ENCODE measurements at places on chromosomes 1 and 21.

DNA sequence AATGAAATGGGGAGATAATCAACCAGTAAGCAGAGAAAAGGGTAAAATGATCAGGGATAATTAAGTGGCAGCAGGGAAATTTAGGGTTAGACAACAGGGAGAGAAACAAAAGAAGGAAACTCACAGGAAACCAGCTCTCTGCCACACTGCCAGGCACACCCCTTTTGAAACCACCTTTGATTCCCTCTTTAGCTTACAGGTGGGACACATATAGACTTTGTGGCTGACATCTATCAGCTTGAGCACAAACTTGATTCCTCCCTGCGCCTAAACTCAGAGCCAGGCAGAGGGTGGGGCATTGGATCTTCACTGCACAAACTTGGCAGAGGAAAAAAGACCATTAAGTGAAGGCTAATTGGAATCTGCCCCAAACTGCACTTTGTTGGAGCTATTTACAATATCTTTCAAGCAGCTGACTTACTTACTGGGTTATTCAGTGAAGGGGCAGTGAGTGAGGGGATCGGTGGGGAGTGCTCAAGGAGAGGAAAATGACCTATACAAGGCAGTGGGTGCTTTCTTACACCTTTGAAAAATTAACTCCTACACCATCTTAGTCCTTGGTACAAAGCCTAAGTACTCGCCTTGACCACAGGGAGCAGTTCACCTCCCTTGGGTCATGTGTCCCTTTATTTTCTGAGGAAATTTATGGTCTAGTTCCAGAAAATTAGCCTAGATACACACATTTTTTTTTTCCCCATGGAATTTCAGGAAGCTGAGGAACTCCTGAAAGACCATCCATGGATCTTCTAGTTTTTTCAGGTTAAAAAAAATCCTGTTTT is 60.2 kb downstream of the PBX1 start:
- no peak for DNase-seq

DNA sequence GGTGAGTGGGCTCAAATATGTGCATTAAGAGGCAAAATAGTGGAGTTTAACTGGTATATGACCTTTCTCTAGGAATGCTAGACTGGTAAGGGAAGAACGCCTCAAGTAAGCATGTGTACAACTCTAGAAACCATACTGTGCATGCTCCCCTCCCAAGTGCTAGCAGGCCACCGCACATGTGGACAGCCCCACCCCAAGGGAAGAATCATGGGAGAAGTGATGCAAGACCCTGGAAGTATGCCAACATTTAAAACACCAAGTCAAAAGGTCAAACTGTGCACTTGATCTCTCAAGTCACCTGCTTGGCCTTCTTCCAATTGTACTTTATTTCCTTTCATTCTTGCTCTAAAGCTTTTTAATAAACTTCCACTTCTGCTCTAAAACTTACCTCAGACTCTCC is 120.4 kb downstream of the WDR3 start:
- DNase-seq, result no peak

DNA sequence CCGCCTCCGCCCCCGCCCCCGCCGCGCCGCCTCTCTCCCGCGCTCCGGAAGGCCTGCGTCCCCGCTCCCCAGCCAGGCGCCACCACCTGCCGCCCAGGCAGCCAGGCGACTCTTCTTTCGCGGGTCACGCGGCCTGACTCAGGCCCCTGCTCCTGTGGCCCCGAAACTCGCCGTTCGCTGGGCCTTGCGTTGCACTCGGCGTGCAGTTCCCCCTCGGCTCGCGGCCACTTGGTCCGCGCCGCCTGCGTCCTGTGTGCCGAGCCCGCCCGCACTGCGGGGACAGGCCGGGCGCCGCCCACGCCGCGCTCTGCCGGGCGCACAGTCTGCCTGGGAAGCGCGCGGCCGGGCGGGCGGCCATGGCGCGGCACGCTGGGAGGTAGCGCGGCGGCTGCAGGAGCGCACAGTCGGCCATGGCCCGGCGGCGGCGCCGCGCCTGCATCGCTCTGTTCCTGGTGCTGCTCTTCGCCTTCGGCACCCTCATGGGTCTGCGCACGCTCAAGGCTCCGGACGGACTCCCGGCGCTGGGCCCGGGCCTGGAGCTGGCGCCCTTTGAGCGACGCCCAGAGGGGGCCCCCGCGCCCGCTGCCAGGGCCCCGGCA is at the start of gene MANEAL:
TSS of gene MANEAL (plus strand) at position 75 of the 599 bp plus-strand sequence. CDS start at position 411, 336 bp downstream.
- DNase-seq, result peak; percentile 49

GRCh38 chr1:21283524-21283923 is 6.7 kb downstream of the ECE1 start:
- no peak for DNase-seq

DNA sequence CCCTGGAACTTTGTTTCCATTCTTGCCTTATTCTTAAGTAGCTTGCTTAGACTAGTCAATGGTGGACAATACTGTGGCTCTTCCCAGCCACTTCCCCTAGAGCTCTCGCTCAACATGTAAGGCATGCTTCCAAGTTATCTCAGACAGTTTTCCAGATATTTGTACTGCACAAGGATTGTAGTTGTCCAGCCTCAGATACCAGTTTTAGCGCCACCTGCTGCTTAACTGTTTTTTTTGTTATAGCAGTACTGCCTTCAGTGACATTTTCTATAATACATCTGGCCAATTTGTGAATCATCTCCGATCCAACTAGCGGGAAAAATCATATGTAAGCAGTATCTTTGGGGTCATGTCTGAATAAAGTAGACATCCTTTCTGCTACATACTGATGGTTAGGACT is 346.7 kb upstream of the ADGRL4 start:
- peak; percentile 22 for DNase-seq

DNA sequence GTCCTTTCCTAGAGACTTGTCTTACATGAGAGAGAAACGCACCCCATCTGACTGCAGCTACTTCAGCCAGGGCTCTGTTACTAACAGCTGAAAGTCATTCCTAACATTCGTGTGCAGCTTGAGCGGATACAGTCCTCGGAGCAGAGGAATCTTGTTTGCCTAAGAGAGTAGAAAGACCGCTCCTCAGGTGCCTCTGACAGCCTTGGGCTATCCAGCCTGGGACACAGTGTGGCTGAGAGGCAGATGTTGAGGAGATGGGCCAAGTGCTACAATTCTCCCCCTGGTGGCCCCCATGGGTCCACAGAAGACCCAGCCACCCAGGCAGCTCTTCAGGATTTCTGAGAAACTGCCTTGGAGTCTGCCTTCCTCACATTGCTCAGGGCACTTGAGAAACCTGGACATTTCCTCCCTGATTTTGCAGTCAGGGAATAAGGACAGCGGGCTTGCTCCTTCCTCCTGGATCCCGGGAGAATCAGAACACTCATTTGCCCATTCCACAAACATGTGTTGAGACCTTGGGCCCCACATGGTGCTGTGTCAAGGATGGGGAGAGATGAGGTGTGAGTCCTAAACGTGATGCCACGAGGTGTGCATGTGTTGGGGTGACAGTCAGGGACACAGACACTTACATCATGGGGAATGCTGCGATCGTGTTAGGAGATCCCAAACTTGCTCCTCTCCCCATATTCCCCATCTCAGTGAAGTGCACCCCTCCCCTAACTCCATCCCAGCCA is 13.1 kb downstream of the TRIM62 start:
- no peak for DNase-seq

- no peak for DNase-seq
These were observed 9.3 kb downstream of the SPRR2G start for GRCh38 chr1:153141377-153141776.

GRCh38 chr1:185291159-185291558 is 25.9 kb downstream of the IVNS1ABP start:
- DNase-seq, result no peak

DNA sequence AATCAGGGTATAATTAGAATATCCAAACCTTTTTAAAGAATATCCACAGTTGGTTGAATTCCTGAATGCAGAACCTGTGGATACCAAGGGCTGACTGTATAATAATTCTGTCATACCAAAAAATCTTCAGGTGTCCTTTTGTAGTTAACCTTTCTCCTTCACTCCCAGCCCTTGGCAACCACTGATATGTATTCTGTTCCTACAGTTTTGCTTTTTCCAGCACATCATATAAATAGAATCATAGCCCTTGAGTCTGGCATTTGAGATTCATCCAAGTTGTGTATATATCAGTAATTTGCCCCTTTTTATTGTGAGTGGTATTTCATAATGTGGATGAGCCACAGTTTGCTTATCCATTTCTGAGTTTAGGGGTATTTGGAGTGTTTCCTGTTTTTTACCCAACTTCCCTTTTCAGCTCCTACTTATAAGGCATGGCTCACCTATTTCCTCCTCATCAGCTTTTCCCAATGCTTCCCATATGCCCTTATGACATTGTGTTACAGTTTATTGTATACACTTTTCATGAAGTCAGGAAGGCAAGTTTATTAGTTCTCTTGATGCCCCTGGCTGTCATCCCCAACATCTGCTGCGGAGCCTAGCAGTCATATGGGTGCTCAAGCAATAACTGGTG is 35.0 kb upstream of the AGO1 start:
- no peak for DNase-seq

DNA sequence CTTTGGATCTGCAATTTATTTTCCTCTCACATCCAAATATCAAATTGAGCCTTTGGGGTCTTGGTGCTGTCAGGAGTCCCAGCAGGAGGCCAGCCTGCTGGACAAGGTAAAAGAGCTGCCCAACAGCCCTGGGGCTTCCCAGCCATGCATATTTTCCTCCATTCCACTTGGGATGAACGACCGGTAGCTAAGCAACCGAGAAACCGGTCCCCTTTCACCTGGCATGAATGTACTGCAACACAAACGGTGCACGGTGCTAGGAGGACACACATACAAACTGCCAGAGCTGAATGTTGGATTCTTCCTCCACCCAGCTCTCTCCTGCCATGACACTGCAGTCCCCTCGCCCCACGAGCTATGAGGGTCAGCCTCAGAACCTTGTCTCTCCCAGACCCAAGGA is 42.7 kb downstream of the BCAR3 start:
- DNase-seq, result no peak

GRCh38 chr1:177772386-177772960 is 197.4 kb downstream of the SEC16B start:
- DNase-seq, result no peak

GRCh38 chr1:209720826-209721225 is 16.2 kb downstream of the HSD11B1 start:
- DNase-seq, result no peak

DNA sequence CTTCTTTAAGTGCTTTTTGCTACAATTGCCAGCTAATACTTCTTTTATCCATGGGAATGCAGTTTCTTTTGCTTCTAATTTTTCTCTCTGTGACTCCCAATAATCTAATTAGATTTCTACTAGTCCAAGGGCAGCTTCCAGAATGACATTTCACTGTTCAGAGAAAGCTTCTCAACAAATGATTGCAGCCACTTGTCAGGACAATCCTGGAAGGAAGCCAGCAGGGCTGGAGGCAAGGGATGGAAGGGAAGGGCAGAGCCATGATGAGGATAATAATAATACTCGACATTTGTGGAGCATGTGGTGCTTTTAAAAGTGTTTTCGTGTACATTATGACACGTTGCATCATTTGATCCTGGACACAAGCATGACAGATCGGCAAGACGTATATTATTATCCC is 19.4 kb downstream of the F11R start:
- peak; percentile 13 for DNase-seq

GRCh38 chr1:155481741-155482241 is 80.8 kb downstream of the ASH1L start:
- no peak for DNase-seq

GRCh38 chr1:198929961-198930599 is 291.2 kb downstream of the PTPRC start:
- DNase-seq, result peak; percentile 11

- DNase-seq, result no peak
These were observed 280.7 kb upstream of the NR5A2 start for GRCh38 chr1:199746666-199747384.

DNA sequence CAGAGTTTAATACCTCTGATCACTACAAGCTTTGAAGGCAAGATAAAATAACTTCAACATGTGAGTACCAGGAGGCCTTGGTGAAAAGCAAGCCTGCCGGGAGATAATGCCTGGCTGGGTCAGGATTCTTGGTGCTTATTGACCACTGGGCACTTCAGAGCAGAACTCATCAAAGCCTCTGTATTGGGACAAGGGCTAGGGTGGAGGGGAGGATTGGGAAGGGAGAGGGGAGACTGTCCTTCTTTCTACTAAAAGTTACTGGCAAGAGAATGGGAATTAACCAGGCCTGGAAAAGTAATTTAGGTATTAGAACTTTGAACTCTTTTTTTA is 35.2 kb downstream of the NEK2 start:
- no peak for DNase-seq

GRCh38 chr21:35323947-35324346 is 274.8 kb upstream of the RUNX1 start:
- DNase-seq, result no peak

DNA sequence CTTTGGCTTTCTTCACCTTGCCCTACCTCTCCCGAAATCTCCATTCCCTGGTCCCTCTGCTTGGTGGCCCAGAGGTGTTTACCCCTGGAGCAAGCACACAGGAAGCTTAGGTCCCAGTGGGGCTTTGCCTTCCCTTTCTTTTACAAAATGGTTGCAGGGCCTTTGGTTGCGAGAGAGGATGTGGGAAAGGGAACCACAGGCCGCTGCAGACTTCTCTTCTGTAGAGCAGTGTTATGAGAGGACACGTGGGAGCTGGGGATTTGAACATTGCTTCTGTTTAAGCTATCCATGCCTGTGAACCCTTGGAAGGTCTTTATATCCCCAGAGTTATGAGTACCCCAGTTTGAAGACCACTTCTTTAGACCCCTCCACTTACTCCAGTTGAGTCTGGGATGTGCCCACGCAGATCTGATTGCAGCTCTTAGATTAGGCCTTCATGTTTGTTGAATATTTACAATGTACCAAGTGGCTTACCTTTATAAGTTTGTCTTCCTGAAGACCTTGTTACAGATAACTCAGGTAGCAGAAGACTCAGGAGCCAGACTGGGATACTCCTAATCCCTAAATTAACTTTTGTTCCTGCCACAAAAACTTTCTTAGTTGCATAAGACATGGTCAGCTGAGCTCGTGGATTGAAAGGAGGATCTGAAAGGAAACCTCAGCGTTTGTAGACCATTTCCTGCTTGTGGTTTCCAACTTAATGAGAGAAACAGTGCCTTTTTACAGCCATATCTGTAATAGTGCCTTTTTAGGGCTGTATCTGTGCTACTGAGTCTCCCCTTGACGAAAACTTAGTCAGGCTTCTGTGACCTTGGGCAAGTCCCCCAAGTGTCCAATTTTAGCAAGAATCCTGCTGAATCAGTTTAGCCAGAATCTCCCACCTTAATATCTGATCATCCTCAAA is 21.9 kb upstream of the IVNS1ABP start:
- no peak for DNase-seq

GRCh38 chr1:230992100-230992774 is 13.3 kb downstream of the ARV1 start:
- DNase-seq, result no peak

DNA sequence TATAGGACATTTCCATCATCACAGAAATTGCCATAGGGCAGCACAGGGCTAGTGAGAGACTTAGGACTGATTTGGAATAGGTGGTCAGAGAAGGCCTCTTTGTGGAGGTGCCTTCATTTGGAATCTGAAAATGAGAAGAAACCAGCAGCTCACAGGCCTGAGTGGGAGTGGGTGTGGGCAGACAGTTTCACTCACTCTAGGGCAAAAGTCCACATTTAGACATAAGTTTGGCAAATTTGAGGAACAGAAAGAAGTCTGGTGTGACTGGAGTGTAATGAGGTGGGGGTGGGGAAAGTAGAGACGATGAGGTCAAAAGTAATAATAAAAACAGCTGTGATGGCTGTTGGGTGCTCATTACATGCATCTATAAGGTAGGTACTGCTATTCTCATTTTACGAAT is 22.4 kb upstream of the BCAR3 start:
- no peak for DNase-seq
